ENCODE measurements at places on chromosomes 5 and 9. TPM values are rescaled to one million over a fixed set of nuclear protein-coding genes. Genes with fewer than 3 reads are reported as not detected.

The LCN15 gene
- total RNA-seq = not detected

The NEURL1B gene
- total RNA-seq = 3.8 TPM

The SYK gene
- total RNA-seq = not detected

The INSL6 gene
- total RNA-seq = not detected

The HAVCR2 gene
- total RNA-seq = 2.0 TPM

The AHRR gene
- 51.8 TPM for total RNA-seq

The MYOT gene
- not detected for total RNA-seq

GRCh38 chr5:120405286-120405864, 58.7 kb upstream of the PRR16 start:
- DNase-seq = peak; percentile 82

DNA sequence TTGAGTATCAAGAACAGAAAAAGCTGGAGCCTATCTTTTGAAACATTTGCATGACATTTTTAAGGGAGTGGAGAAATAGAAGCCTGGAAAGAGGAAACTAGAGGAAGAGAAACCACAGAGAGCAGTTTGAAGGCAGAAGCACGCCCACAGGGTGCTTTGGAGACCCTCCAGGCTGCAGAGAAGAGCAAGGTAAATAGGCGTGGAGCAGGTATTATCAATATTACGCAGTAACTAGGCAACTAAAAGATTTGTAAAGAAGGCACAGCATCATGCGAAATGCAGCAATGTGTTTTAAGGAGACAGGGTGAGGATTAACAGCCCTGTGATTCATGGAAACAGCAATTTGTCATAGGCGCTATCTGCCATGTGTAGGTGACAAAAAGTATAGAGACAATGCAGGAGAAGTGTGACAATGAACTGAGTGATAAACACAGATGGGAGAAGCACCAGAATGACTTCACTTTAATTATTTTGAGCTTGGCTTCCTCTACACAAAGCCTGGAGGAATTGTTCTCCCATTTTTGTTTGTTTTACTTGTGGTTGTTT, 281.2 kb downstream of the BRINP1 start:
- no peak for DNase-seq

DNA sequence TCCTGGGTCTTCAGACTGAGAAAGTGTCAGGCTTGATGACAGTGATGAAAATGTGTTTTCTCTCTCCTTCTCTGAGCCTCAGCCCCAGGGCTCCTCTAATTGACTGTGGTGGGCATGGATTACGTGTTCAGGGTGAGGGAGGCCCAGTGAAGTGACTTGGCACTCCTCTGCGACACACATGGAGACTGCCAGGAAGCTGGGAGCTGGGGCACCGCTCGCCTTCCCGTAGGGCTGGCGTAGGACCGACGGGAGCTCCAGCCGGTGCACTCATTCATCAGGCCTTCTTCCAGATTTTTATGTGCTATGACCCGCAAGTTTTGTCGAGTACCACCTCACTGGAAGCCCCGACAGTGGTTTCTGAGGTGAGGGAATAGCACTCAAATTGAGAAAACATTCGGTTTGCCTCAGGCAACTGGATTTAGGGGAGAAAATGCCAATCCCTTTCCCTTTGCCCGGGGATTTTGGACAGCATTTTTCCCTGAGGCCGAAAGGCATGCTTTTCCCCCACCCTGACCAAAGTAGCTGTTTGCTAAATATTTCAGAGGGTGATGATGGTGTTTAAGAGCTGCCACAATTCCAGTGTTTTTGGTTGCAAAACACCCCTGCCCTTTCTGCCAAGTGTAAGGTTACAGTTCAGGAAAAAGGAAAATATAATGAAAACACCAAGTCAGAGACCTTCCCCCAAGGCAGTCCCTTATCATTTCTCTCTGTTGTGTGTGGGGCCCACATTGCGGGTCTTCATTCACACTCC, 83.7 kb downstream of the PCSK5 start:
- no peak for DNase-seq

DNA sequence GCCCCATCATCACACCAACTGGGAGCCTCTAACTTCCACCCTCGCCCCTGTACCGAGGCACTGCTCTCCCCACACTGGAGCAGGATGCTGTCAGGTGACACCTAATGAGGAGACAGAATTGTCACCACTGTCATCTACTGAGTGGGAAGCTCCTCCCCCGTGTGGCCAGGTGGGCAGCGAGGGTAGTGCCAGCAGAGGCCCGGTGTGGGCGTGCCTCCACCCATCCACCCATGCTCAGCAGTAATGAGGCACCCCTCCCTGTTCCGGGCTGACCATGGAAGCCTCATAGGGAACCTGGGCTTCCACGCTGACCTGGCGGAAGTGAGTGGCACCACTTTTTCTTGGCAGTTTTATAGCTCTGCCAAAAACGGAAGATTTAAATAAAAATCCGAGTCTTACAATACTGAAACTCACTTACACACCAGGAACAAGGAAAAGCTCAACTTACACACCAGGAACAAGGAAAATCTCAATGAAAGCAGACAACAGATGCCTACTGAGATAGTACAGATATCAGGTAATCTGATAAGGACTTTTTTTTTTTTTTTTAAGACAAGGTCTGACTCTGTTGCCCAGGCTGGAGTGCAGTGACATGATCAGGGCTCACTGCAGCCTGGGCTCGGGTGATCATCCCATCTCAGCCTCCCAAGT, 30.6 kb upstream of the ASS1 start:
- DNase-seq = no peak

- DNase-seq = no peak
Observed at GRCh38 chr9:117214416-117214815, 200.4 kb downstream of the ASTN2 start.

- no peak for DNase-seq
Observed at GRCh38 chr5:157478726-157479125, 18.7 kb downstream of the NIPAL4 start.

- no peak for DNase-seq
Observed at GRCh38 chr5:150402901-150403342, 9.8 kb downstream of the CD74 start.

DNA sequence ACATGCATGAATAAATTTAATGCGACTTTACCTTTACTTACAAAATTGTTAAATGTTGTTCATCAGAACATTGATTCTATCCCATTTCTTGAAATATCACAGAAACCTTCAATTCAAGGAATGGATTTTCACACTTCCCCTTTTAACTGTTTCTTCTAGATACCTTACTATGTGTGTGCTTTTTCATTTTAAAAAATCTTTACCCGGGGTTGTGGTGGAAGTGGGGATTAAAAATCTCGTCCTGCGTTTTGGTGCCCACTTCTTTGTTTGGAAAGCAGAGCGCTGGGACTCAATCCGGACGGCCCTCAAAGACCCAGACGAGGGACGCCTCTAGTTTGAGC, 5.8 kb upstream of the MEF2C start:
- DNase-seq = no peak

DNA sequence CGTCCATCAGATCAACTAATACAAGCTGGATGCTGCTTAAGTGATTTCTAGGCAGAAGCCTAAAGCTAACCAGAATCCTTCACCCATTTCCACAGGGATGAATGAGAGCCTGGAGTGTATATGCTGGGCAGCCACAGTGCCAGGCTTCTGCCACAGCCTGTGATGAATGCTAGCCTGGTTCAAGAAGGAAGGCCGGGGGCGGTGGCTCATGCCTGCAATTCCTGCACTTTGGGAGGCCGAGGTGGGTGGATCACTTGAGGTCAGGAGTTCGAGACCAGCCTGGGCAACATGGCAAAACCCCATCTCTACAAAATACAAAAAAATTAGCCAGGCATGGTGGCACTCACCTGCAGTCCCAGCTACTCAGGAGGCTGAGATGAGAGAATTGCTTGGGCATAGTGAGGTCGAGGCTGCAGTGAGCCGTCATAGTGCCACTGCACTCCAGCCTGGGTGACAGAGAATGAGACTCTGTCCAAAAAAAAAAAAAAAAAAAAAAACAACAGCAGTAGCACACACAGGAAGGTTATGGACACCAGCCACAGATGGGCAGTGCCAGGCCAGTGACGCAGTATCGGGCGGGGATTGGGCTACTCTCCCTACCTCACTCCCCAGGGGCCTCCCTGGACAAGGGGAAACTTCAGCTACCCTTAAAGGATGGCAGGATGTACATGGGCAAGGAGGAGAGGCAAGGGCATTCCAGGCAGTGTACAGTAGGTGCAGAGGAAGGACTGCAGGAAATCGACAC, 23.1 kb upstream of the HMCN2 start:
- DNase-seq = no peak

DNA sequence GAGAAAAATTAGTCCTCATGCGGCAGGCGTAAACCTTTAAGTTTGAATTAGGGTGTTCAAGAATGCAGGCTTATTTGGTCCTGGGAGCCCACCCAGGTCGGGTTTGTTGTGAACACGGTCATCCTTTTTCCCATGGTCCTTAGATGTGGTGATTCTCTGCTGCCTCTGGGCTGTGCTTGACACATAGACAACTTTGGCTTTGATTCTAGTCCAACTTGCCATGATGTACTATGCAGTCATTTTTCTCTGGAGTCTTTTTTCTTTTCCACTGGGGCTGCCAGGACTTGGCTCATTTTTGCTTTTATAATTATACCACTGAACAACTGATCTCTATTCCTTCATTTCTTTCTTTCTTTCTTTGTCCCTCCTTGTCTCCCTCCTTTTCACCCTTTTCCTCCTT, 218.6 kb downstream of the SREK1 start:
- DNase-seq = no peak

GRCh38 chr9:112665347-112665746, 52.6 kb downstream of the INIP start:
- DNase-seq = no peak

DNA sequence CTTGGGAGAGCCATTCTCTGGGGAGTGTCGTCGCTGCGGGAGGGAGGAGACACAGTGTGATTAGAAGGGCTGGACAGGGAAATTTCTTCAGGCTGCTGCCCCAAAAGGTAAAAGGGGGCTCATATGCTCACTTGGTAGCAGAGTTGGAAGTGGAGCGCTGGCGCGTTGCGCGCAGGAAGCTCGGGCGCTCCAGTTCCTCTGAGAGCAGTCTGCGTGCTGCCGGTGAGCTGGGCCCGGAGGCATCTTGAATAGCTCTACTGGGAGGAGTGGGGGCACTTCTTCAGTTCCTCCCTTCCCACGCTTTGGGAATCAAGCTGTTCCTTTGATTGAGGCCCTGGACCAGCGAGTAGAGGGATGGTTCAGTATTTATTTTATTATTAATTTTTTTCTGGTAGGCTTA, 2.7 kb downstream of the RXFP3 start:
- DNase-seq = no peak

GRCh38 chr5:137564398-137564961, 65.4 kb upstream of the SPOCK1 start:
- DNase-seq = no peak

- DNase-seq = no peak
Observed at GRCh38 chr9:31119890-31120454, 1264.5 kb upstream of the ACO1 start.

GRCh38 chr5:122615146-122615545, 159.7 kb upstream of the SNX2 start:
- DNase-seq = no peak

DNA sequence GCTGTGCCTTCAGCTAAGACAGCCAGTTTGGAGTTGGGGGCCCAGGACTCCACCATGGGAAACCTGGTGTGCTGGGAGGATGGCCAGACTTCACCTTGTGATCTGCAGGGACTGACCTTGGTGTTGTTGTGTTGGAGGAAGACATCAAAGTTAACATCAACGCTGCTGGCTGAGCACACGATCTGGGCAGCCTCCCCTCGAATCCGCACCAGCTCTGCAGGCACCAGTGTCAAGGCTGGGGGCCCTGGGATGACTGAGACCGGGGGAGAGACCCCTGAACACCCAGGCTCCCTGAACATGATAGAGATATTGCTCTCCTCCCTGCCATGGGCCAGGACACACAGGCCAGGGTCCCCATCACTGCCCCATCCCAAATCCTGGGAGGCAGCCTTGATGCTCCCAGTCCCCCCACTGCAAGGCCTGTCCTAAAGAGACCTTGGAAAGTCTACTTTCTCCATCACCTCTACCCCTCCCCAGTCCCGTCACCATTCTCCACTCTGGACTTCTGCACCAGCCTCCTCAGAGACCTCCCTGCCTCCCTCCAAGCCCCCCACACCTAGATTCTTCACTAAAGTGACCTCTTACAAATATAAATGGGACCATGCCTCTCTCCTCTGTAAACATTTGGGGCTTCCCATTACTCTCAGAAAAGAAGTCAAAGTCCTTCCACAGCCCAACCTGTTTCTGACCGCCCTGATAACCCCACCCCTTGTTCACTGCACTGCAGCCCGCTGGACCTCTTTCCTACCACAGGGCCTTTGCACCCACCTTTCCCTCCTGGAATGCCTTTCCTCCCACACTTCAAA, 8.2 kb downstream of the CSF1R start:
- DNase-seq = no peak

- peak; percentile 40 for DNase-seq
Observed at GRCh38 chr9:86369810-86370209, 15.6 kb upstream of the TUT7 start.

DNA sequence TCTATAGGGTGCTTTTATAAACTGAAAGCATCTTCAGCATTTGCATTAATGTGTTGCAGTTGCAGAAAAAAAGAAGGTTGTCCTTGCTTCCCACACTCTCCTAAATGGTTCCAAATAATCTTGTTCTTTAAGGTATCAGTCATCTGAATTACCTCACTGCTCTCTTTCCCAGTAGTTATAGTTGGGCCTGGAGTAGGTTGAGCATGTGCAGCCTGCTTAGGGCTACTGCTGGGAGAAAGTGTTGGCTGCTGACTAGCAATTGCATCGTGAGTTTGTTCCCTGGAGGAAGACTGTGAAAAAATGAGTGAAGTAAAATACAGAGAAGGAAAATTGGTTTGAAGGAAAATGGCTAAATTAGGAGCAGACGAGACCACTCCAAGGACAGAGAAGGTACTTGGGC, 74.5 kb downstream of the PRR16 start:
- peak; percentile 53 for DNase-seq

DNA sequence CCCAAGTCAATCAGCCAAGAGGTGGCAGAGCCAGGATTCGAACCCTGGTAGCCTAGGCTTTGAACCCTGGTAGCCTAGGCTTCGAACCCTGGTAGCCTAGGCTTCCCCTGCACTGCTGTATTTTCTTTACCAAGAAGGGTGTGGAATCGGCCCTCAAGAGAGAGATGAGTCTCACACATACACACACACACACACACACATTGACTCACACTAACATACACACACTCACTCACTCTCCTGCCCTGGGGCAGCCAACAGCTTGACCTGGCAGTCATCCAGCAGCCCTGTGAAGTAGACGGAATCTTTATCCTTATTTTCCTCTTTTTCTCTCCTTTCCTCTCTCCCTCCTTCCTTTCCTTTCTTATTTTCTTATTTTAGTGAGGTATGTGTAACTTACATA, 55.4 kb upstream of the RPL26L1 start:
- peak; percentile 94 for DNase-seq

- DNase-seq = no peak
Observed at GRCh38 chr5:69270840-69271239, 36.2 kb downstream of the CDK7 start.

- DNase-seq = no peak
Observed at GRCh38 chr9:24590432-24590831, 44.7 kb upstream of the IZUMO3 start.

GRCh38 chr5:104937598-104937997, 1375.0 kb upstream of the NUDT12 start:
- DNase-seq = no peak

All from RPMI7951 (cell line).